Brain microvascular endothelial cell (primary cell): ENCODE measurements at places on chromosomes 13 and 19.

GRCh38 chr13:33884531-33885220 is 66.7 kb downstream of the RFC3 start:
- DNase-seq: no peak

- DNase-seq: peak; percentile 58
Measured at GRCh38 chr19:34145741-34146202, 26.5 kb upstream of the LSM14A start.

DNA sequence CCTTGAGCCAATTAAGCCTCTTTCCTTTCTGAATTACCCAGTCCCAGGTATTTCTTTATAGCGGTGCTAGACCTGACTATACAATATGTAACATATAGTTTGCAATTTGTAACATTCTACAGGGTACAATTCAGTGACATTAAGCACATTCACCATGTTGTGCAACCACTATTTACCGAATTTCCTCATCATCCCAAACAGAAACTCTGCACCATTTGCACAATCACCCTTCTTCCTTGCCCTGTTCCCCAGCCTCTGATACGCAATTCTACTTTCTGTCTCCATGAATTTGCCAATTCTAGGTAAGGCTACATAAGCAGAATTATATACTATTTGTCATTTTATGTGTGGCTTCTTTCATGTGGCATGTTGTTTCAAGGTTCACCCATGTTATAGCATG is 13.7 kb upstream of the SIGLEC10 start:
- no peak for DNase-seq

DNA sequence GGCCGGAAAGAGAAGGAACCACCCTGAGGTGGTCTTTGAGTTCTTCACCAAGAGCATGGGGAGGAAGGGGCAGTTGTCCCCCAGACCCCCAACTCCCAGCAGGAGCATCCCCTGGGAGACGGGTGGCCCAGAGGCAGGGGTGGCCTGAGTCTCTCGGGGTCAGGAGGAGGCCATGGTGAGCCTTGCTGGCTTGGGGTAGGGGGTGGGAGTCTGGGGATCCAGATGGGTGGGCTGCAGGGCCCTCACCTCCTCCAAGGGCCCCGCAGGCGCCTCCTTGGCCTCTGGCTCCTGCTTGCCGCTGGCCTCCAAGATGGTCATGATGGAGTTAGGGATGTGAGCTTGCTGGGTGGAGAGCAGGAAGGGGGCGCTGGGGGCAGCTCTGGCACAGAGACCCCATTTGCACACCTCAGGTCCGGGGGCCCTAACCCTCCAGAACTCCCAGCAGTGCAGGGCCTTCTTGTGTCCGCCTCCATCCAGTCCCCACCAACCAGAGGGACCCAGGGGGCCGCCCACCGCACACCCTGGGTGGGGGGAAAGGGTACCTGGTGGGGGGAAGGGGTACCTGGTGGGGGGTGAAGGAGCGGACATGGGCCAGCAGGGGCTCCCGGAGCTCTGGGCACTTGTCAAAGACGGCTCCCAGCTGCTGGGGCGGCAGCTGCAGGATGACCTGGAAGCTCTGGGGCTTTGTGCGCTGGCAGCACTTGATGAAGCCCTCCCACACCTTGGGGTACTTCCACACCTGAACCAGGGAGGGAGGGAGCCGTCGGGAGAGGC is 1.3 kb upstream of the RSPH6A start:
- DNase-seq: no peak

- DNase-seq: no peak
Measured at GRCh38 chr19:8127311-8127710, 22.1 kb downstream of the FBN3 start.

- no peak for DNase-seq
Measured at GRCh38 chr13:35501661-35502235, 25.3 kb upstream of the MAB21L1 start.

DNA sequence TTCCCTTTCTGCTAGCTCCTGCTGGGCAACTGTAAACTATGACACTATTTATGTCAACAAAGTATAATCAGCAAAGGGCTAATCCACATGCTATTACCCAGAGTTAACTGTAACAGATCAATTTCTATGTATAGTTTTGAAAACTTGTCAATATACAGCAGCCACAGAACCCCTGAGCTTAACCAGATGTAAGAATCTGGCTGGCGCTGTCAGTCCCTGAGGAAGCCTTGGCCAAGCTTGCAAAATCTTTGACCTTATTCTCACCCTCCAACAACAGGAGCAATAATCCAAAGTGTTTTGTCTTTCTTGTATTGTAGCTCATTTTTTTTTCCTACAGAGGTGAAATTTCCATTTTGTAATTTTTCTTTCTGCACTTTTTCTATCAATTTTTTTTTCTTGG is 1230.1 kb upstream of the SLC10A2 start:
- DNase-seq: no peak

DNA sequence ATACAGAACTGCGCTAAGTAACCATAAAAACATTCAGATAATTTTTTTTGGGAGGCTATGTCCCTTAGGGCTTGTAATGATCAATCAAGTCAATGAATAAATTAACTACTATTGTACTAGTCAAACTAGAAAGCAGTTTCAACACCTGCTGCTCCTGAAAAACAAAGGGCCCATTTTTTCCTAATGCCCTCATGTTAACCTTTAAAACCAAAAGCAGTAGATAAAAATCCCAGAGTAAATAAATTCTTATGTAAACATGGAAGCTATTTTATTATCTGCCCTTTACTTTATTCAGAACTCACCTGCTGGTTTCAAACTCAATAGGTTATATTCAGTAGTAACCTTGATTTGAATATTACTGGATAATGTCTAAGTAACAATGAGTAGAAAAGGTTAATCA is 159.5 kb upstream of the STARD13 start:
- no peak for DNase-seq

GRCh38 chr13:109256866-109257760 is 529.3 kb downstream of the IRS2 start:
- DNase-seq: peak; percentile 96

DNA sequence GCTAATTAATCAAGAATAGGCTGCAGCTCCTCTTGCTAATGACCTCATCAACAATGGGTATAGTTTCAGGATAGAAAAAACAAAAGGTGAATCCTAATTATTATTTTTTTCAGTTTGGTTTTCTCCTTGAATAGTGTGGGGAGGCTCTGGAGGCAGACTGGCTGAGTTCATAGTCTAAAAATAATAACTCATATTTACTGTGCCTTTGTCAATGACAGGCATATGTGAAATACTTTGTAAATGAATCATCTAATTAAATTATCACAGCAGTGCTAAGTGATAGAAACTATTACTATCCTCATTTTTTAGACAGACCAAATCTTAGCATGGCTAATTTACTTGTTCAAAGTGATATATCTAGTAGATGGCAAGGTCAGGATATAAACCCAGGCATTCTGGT is 1261.0 kb upstream of the SLC10A2 start:
- no peak for DNase-seq

GRCh38 chr19:48988286-48988685 is 4.8 kb downstream of the GYS1 start:
- no peak for DNase-seq

DNA sequence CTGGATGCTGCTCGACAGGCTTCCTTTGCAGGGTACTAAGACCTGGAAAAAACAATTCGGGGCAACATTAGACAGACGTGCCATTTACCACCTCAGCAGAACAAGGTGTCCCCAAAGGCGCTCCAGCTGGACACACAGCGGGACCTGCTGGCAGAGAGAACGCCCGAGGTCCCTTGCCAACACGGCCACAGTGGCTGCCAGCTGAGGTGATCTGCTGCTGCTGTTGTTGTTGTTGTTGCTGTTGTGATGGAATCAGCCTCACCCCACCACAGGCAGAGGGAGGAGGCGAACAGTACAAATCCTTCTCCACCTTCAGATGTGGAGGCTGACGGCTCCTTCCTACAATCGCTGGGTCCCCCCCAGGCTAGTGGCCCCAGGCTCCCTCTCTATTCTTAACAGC is 25.2 kb downstream of the ANKRD27 start:
- DNase-seq: no peak

GRCh38 chr19:5966215-5966614 is 11.7 kb downstream of the RANBP3 start:
- no peak for DNase-seq

DNA sequence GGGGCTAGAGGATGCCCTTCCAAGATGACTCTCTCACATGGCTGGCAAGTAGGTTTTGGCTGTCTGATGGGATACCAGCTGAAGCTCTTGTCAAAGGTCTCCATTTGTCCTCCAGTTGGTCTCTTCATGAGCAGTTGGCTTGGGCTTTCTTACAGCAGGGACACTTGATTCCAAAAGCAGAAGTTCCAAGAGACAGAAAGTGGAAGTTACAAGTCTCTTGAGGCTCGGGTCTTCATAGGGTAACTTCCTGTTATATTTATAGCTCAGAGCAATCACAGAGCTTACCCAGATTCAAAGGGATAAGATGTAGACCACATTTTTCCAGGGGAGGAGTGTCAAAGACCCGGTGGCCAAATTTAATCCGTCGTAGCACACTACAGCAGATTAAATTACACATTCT is 440.0 kb downstream of the RFC3 start:
- no peak for DNase-seq

DNA sequence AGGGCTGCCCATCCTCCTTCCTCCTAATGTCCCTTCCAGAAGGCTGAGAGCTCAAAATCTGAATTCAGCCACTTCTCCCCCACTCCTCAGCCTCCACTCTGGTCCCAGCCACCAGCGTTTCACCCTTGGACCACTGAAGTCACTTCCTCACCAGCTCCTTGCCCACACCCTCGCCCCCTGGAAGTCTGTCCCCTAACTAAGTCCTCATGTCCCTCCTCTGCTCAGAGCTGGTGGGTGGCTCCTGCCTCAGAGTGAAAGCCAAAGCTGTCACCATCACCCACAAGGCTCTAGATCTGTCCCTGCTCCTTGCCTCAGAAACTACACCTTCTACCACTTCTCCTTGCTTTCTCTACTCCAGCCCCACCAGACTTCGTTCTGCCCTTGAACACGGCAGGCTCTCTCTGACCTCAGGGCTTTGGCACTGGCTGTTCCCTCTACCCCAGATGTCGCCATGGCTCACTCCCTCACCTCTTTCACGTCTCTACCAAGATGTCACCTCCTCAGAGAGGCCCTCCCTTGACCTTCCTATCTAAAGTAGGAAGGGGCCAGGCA is 1.7 kb downstream of the ERCC1 start:
- DNase-seq: no peak

DNA sequence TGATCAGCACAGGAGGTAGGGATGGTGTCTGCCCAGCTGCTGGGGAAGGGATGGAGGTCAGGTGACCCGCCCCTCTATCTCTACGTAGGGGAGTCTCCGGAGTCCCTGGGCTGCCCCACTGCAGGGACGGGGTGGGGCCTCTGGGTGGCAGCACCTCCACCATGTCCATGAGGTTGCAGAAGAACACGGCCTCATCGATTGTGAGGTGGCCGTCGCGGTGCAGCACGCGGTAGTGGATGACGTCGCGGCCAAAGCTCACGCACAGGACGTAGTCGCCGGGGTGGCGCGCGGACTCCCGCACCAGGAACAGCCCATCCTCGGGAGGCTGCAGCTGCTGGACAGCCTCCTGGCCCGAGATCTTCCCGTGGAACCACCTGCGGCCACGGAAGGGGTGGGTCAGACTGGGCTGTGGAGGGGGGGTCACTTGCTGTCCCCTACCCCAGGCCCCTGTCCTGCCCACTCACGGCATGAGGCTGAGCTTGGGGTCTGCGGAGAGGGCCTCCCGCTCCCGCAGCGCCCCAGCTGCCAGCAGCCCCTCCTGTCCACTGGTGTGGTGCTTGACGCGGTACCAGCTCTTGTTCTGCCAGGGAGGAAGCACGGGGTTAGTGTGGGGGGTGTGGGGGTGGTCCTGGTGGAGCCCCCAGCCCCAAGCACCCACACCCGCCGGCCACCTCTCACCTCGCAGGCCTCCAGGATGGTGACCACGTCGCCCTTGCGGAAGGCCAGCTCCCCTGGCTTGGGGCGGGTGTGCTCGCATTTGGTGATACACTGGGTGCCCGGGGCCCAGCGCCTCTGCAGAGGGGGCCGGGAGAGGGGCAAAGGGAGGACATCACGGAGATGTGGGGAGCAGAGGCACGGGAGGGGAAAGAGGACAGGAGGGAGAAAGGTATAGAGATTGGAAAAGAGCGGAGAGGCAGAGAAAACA is 2.3 kb downstream of the MATK start:
- no peak for DNase-seq

GRCh38 chr19:13460045-13460444 is 46.2 kb downstream of the CACNA1A start:
- DNase-seq: no peak

DNA sequence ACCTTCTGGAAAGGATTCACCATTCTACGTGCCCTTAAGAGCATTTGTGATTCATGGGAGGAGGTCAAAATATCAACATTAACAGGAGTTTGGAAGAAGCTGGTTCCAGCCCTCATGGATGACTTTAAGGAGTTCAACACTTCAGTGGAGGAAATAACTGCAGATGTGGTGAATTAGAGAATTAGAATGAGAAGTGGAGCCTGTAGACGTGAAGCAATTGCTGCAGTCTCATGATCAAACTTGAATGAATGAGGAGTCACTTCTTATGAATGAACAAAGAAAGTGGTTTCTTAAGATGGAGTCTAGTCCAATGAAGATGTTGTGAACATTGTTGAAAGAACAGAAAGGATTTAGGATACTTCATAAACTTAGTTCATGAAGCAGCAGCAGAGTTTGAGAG is 129.1 kb downstream of the TNFRSF19 start:
- no peak for DNase-seq

DNA sequence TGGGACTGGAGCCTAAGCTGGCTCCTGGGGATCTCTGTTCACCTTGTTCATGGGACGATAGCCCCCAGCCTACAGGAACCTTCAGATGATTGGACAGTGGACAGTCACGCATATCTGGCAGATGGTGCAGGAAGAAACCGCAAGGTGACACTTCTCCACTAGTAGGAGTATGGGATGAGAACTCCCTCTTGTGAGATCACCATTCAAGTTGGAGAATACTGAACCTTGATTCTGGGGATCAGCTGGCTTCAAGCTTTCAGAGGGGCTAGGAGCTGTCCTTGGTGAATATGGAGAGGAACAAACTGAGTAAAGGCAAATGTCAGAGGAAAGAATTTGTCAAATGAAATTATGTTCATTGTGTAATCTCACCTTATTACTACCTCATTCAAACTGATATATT is 204.5 kb downstream of the PDS5B start:
- DNase-seq: no peak

GRCh38 chr13:74191410-74191809 is 57.2 kb upstream of the KLF12 start:
- no peak for DNase-seq

DNA sequence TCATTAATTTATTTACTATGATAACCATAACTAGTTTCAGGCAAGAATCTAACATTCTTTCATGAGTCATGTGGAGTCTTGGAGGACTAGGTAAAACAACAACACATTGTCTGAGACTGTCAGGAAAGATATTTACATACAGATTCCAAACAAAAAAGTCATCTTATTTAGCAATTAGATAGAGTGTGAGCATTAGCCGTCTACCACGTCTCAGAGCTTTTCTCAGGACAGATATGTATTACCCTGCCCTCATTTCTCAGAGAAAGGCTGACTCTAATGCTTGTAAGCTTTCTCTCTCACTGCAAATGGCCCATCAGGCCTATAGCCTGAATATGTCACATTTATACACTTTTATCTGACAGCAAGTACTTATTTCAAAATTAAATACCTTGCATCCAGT is 312.1 kb upstream of the PCDH20 start:
- no peak for DNase-seq

- DNase-seq: no peak
Measured at GRCh38 chr13:37586164-37586563, 12.4 kb downstream of the POSTN start.
